ENCODE measurements at places on chromosomes 1 and 21.

- DNase-seq = no peak
Measured at GRCh38 chr1:3852091-3852490, 4.9 kb downstream of the CEP104 start.

GRCh38 chr1:235270625-235271024 lies 57.4 kb downstream of the ARID4B start:
- no peak for DNase-seq

GRCh38 chr1:154943649-154944400 lies 7.3 kb upstream of the PMVK start:
- DNase-seq = no peak

- DNase-seq = no peak
Measured at GRCh38 chr1:98205291-98206017, 284.6 kb upstream of the DPYD start.

- no peak for DNase-seq
Measured at GRCh38 chr1:96945509-96946084, 224.0 kb downstream of the PTBP2 start.

DNA sequence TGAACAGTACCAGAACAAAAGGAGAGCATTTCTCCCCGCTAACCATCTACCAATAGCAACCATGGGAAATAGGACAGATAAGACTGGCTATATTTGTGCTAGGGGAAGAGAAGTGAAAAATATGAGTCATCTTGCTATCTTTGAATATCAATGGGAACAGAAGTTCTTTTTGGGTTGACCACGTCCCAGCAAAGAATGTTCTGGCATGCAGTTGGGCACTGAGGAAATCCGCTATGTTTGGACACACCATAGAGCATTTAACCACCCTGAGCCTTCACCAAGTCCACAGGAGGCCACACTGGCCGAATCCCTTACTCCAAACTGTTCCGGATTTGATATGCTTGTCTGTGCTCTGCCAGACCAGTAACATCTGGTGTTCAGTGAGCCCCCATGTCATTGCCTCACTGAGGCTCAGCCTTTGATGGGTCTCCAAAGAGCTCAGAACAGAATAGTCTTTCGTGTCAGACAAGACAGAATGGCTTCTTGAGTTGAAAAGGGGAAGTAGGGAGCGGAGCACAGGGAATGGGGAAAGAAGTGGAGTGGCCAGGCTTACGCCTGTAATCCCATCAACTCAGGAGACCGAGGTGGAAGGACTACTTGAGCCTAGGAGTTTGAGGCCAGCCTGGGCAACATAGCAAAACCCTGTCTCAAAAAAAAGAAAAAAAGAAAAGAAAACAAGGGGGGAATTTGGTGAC lies 81.4 kb downstream of the SMYD2 start:
- no peak for DNase-seq

DNA sequence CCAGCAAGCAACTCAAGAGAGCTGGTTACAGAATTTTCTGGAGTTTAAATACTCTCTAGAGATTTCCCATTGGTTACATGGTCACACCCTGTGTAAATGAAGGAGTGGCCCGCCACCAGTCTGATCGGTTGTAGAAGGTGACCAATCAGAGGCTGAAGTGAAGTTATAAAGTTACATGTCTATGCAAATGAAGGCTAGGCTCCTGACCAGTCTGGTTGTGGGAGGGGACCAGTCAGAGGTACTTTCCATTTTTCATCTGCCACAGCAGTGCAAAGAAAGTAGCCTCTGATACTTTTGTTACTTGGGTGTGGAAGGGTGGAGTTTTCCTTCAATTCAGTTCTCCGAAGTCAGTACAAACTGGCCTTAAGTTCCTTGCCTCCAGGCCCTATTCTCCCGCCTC lies 273.7 kb downstream of the BARHL2 start:
- DNase-seq = no peak

- DNase-seq = no peak
Measured at GRCh38 chr1:202272103-202272845, 69.5 kb downstream of the UBE2T start.

DNA sequence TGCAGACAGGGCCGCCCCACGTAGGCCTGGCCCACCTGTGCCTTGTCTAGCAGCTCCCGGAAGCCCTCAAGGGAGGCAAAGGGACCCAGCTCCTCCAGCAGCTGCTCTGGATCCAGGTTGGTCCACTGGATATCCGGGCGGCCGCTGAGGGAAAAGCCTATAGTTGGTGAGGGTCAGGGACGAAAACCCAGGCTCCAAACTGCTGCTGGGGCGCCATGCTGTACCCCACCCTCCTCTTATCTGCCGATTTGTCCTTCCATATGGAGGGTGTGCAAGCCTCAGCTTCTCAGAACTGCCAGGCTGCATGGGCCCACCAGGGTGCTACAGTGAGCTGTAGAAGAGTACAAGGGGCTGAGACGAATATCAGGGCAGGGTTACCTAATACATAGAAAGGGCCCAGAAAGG lies 12.2 kb downstream of the PTCH2 start:
- no peak for DNase-seq

DNA sequence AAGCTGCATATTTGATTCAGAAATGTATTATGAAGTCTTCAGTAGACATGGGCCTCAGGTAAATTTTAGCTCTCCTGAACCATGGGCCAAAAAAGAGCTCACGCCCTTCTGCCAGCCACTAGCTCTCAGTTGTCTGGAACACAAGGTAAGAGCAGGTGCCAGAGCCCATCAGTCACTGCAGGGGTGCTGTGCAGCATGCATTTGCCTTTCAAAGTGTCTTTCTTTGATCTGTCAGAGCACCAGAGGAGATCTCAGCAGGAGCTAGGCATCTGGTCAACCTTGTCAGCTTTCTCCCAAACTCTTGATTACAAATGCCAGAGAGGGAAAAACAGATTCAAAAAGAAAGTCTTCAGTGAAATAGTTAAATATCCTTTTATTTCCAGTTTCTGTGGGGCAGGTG lies 332.3 kb downstream of the COL11A1 start:
- DNase-seq = no peak

DNA sequence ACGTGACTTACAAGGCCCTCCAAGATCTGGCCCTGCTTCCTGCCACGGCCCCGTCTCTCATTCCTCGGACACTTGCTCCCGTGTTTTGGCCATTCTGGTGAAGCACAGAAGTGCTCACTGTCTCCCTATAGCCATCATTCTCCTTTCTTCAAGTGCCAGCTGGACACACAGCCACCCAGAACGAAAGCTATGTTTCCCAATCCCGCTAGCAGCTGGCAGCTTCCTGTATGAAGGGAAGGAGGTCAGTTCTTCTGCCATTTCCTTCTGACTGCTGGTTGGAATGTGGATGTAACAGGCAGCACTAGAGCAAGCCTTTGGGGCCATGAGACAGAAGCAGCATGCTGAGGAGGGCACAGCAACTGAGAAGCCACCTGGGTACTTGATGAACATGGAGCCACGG lies 82.8 kb downstream of the TGFBR3 start:
- no peak for DNase-seq

DNA sequence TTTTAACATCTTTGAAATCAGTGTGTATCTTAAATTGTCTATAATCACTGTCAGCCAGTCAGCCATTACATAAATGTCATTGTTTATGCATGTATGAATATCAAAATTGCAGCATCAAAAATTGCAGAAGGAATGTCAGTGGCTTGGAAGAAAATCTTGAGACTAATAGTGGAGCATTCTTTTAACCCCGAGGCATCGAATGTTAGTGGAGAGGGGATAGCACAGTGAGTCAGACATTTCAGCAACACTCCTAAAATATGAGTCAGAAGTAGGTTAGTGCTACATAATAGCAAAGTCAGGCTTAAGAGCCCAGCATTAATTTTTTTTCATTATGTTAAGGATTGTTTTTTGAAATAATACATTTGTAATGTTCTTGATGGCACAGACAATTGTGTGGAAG lies 45.5 kb downstream of the SNRPE start:
- no peak for DNase-seq

GRCh38 chr1:155321639-155322503 lies 1.2 kb downstream of the RUSC1 start:
- DNase-seq = no peak

DNA sequence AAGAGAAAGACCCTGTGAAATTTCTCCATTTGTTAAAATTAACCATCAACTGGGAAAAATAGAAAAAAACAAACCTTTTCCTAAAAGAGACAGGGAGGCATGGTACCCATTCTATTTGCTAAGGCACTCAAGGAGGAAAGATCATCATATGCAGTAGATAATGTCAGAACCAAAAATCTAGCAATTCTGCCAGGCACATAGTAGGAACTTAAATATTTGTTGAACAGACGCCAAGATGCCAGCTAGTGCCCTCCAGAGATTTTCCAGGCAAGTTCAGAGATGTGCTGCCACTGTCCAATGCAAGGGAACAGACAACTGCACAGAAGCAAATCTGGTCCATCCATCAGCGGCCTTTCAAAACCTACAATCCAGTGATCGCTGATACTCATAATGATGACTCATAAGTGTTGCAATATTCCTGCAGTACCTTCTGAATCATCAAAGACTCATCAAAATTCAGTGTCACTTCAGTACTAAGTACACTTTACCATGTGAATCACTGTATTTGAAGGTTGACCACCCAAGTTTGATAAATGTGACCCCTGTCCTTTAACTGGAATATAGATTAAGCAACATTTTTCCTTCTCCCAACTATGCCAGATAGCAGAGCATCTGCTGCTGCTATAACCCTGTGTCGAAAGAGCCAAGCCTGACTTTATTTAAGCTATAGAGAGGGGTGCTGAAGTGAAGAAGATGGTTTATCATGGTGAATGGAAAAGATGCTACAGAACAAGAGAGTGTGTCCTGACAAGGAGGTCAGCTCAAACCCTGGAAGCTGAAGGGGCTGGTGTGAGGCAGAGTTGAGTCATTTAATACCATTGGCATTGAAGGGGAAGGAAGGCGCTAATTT lies 99.1 kb downstream of the MT1HL1 start:
- DNase-seq = no peak

DNA sequence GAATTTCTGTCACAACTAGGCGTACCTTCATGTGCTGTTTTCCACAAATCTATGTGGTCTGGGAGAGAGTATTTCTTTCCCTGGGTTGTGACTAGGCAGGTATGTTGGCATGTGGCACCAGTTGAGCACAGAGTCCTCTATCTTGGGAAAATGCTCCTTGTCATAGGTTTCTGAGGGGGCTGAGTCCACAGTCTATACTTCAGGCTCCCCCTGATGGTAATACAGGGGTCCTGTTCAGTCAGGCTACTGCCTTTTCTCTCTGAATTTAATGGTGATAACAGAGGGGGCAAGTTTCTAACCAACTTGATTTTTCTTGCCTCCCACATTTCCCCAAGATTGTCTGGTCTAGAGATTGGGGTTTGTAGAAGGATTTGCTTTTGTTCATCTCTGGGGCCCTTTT lies 35.8 kb downstream of the VANGL1 start:
- no peak for DNase-seq

GRCh38 chr1:62092110-62092509 lies 102.5 kb upstream of the L1TD1 start:
- no peak for DNase-seq

DNA sequence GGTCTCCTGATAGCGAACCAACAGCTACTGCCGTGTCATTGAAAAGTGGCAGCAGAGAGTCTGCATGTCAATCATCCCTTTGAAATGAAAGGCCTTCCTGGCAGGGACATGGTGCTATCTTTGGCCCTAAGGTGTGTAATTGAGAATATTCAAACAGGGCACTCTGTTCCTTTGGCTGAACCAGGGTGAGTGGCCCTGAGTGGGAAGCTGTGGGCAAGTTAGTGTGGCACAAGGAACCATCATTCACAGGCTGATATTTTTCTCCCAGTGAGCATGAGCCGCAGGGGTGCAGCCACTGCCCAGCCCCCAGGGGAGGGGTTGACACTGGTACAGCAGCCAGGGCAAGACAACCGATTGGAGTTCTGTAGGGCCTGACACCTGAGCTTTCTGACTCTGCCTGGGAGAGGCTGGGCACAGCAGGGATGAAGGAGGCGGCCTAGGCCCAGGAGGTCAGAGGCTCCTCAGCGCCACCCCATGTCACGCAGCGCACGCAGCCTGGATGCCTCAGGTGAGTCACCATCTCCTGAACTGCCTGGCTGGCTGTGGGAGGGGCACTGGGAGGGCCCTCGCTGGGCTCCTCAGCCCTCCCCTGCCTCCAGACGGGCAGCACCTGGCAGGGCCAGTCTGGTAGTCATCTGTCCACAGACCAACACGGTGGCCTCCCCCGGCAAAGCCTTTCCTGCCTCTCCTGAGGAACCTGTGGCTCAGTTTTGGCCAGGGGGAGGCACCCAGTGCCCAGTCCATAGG lies 13.2 kb downstream of the QSOX1 start:
- DNase-seq = no peak

- DNase-seq = no peak
Measured at GRCh38 chr1:43177691-43178090, 5.6 kb downstream of the CFAP57 start.

DNA sequence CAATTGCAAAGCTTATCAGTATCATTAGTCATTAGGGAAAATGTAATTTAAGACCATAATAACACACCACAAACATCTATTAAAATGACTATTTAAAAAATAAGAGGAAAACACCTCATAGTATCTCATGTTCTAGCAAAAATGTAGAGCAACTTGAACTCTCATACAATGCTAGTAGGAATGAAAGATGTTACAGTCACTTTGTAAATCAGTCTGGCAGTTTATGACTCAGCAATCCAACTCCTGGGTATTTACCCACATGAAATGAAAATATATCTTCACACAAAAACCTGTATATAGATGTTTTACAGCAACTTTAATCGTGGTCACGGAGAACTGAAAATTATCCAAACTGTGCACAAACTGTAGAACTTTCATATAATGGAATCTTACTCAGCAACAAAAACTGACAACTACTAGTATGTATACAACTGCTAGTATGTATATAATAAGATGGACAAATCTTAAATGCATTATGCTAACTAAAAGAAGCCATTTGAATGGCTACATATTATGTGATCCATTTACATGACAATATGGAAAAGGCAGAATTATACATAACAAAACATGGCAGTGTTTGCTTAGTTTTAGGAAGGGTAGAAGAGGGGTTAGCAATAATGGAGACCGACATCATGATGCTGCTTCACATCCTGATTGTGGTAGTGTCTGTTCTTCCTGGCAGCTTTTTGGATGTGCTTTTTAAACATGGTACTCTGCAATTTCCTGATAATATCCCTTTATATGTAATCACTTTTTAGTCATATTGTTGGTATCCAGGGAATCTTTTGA lies 267.0 kb downstream of the KCTD3 start:
- DNase-seq = no peak

DNA sequence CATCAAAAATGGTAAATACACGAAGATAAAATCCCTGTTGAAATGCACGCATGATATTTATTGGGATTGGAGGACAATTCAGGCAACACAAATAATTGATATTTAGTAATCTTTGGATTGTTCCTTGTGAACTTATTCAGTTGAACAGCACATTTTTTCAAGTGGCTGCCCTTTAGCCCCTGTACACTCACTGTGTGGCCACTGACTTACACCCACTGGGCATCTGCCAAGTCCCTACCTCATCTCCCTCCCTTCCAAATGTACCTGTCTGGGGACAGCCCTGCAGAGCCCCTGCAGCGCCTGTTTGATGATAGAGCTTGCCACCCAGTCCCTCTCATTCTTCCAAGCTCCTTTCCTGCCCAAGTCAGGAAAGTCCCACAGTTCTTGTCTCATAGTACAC lies 154.3 kb downstream of the GLUL start:
- DNase-seq = no peak

GRCh38 chr1:81584398-81584797 lies 216.3 kb upstream of the ADGRL2 start:
- DNase-seq = no peak

All from naive thymus-derived CD8-positive, alpha-beta T cell (primary cell).